ENCODE measurements at places on chromosomes 6 and 20. TPM values are rescaled to one million over a fixed set of nuclear protein-coding genes. Genes with fewer than 3 reads are reported as not detected.

IPCEF1 gene
- 1.5 TPM for total RNA-seq

C4B gene
- 2.9 TPM for total RNA-seq

APCDD1L gene
- not detected for total RNA-seq

- no peak for DNase-seq
Observed at GRCh38 chr6:3284436-3284876, 25.7 kb downstream of the PSMG4 start.

- DNase-seq: no peak
Observed at GRCh38 chr6:87350516-87350915, 5.9 kb downstream of the C6orf163 start.

- DNase-seq: no peak
Observed at GRCh38 chr6:126086560-126086959, 100.2 kb downstream of the TRMT11 start.

GRCh38 chr6:146028851-146029572 lies at the start of gene GRM1:
Gene GRM1 (plus strand): TSS chr6:146029062. CDS start chr6:146029518, 456 bp downstream.
- DNase-seq: no peak
